ENCODE measurements at places on chromosomes 12 and 14.

DNA sequence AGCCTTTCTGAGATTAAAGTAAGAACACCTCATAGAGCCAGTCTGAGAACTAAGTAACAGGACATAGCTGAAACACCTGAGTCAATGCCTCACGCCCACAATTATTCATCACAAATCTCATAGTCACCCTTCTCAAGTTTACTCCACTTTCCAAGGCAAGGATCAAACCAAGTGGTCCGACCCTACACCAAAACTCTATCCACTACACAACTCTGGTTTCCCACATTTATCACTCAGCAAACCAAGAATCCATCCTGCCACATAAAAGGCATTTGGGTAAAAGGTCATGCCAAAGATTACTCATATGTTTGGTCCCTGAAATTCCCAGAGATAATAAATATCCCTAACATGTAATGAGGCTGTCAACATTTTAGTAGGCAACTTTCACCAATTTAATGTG is 144.1 kb downstream of the RPAP3 start:
- DNase-seq: no peak

DNA sequence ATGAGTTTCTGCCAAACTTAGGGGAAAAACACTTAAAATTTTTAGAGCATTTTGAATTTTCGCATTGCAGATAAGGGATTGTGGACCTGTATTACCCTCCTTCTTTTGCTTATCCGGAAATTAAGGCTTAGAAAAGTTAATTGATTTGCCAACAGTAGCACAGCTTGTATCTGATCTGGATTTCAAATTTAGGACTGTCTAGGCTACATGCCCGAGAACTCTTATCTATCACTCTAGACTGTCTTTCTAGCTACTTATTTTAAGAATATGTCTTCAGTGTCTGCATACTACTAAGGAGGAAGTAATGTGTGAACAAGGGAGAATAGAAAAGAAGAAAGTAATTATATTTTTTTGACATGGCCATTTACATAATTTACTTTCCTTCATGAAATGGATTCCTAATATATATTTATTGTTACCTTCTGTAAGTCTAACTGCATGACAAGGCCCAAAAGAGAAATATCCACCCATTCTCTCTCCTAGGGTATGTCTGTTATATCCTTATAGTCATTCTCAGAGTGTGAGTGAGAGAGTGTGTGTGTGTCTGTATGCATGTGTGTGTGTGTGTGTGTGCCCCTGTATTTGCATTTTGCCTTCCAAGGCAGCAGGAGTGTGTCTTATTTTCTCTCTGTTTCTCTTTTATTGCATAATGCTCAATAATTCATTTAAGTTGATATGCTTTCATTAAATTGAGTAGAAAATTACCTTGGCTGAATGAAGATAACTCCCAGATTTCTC is 132.1 kb downstream of the SLC5A8 start:
- DNase-seq: no peak

GRCh38 chr14:24978862-24979724 is 70.9 kb downstream of the STXBP6 start:
- no peak for DNase-seq

GRCh38 chr12:111225307-111225706 is 143.6 kb downstream of the PHETA1 start:
- DNase-seq: no peak

DNA sequence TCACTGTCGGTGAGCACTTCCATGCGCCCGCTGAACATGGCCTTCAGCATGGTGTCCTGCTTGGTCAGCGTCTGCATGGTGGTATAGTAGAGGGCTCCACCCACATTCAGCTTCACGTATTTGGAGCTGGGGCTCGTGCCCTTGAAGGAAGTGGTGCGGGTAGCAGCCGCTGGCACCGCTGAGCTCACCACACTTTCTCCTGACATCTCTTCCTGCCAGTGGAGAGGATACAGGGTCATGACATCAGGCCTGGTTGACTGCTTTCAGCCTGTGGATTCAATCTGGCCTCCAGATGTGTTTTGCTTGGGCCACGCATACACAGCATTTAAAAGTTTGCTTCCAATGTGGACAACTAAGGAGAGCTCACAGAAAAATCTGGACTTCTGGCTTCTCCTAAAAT is 7.6 kb downstream of the KCTD10 start:
- no peak for DNase-seq

GRCh38 chr14:42391146-42391834 is 784.6 kb downstream of the LRFN5 start:
- DNase-seq: no peak

All from stimulated activated CD4-positive, alpha-beta T cell treated with anti-CD3 and anti-CD28 coated beads, Interleukin-15, amount 100 ng/mL, for 48 hours (primary cell).